ENCODE measurements at places on chromosomes 16 and 17.

GRCh38 chr16:6558661-6559060 is 774.0 kb upstream of the RBFOX1 start:
- no peak for DNase-seq

DNA sequence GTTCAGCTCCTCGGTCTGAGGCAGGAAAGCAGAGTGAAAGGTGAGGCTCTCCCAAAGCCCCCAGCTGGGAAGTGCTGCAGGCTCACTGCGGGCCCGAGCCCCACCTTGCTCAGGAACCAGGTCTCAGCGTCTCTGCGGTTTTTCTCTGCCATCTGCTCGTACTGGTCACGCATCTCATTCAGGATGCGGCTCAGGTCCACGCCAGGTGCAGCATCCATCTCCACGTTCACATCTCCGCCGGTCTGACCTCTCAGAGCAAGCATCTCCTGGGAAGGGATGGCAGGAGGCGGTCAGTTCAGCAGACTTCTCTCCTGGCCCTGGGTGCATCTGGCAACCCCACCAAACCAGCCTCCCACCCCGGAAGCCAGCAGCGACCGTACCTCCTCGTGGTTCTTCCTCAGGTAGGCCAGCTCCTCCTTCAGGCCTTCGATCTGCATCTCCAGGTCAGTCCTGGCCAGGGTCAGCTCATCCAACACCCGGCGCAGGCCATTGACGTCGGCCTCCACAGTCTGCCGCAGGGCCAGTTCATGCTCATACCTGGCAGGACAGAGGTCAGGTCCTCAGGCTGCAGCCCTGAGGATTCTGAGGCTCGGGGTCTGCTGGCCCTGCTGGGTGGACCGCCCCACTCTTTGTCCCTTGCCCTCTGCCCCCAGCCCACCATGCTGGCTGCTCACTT is 1.5 kb downstream of the KRT16 start:
- DNase-seq, result no peak

GRCh38 chr17:66537502-66537901 is 235.1 kb downstream of the PRKCA start:
- DNase-seq, result no peak

DNA sequence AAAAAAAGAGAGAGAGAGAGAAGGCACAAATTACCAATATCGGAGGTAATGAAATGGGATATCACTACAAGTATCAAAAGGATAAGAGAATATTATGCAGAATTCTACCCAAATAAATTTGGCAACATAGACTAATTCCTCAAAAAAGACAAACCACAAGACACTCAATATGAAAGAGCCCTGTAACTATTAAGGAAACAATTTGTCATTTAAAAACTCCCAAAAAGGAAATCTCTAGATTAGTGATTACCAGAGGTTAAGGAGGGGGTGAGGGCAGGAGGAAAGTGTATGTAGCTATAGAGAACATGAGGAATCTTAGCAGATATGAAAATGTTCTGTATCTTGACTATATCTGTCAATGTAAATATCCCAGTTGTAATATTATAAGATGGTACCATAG is 54.0 kb downstream of the CFDP1 start:
- DNase-seq, result no peak

DNA sequence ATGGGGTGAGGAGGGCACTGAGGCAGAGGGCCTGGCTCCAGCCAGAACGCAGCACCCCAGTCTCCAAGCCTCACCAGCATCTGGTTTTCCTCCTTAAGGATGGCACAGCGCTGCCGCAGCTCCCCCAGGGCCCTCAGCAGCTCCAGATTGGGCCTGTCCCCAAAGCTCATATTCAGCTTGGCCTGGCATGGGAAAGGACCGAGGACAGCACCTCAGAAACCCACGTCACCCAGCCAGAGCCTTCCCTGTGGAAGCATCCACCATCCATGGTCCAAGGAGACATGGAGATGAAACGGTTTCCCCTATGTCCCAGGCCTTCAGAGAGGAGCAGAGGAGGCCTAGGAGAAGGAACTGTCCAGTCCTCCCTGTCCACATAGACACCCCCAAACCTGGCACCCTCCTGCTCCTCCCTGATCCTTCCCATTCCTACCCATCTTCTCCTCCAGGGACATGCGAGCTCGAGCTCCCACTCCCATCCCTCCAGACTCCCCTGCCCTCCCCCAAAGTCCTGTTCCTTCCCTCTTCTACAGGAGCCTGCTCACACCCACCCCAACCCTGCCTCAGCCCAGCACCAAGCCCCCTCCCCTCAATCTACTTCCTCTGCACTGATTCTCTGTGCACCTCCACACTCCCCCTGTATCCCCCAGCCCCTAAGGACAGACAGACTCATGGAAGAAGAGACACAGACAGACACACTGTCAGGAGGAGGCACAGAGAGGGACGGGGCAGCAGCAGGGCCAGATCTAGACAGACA is 1.8 kb downstream of the TSPOAP1 start:
- no peak for DNase-seq

DNA sequence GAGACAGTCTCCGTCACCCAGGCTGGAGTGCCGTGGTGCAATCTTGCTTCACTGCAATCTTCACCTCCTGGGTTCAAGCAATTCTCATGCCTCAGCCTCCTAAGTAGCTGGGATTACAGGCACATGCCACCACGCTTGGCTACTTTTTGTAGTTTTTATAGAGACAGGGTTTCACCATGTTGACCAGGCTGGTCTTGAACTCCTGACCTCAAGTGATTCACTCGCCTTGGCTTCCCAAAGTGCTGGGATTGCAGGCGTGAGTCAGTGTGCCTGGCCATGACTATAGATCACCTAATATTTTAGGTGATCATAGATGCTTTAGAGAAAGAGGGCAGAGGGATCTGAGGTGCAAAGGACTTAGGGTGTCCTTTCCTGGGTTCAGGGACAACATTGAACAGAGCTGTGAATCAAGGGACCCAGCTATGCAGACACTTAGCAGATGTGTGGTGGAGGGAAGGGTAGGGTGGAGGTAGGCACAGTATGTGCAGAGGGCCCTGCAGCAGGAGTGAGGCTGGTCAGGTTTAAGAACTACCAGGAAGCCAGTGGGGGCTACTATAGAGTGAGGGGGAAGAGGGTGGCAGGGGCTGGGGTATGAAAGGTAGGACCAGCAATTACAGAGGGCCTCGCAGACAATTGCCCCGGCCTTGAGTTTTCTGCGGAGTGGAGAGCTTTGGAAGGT is 116.5 kb downstream of the CMIP start:
- no peak for DNase-seq

DNA sequence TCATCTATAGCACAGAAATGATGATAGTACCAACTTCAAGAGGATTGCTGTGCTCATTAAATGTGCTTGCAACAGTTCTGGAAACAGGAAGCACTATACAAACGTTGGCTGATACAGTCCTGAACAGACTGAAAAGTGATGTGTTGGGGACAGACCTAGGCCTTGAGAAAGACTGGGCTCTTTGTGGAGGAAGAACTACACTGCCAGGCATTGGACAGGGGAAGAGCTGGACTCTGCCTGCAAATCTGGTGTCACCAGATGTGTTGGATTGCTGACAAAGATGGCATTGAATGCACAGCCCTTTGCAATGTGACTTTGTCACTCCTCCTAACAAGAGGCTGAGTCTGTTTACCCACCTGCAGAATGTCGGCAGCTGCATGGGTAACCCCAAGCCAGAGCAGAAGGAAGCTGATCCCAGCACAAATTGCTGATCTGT is 12.4 kb upstream of the ST6GALNAC2 start:
- no peak for DNase-seq

- DNase-seq, result no peak
These were observed 22.2 kb downstream of the CACNA1G start for GRCh38 chr17:50582741-50583140.

DNA sequence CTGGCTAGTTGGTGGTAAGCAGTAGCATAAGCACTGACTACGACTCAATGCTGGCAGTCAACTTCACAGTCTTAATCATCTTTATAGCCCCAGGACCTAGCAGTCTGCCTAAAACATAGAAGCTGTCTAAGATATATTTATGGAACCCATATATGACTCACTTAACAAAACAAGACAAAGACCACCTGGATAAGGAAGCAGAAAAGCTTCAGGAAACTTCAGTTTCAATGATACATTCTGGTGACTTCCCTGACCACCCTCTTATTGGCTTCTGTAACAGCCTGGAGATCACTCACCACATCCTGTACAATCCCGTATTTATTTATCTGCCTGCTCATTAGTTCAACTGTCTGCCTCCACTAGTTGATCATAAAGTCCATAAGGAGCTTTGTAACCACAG is 95.5 kb downstream of the PMP22 start:
- DNase-seq, result no peak

DNA sequence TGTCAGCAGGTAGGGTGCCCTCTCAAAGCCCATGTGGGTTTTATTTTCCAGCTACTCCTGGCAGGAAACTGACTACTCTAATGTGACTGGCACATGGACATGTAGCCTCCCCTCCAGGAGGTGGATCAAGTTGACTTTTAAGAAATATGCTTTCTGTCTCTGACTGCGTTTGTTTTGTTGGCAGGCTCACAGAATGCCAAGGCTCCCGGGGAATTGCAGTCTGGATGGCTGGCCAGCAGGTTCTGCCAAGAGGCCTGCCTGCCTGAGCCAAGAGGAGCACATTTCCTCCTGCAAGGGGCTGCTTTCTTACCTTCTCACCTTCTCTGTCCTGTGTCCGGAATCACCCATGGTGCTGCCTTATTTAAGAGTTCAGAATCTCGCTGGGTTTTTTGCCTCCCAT is 217.3 kb upstream of the ERCC4 start:
- no peak for DNase-seq

GRCh38 chr16:27214084-27214961 is 11.0 kb downstream of the KDM8 start:
- DNase-seq, result no peak

- DNase-seq, result peak; percentile 20
These were observed 652 bp downstream of the ARL5C start for GRCh38 chr17:39165178-39165840.

DNA sequence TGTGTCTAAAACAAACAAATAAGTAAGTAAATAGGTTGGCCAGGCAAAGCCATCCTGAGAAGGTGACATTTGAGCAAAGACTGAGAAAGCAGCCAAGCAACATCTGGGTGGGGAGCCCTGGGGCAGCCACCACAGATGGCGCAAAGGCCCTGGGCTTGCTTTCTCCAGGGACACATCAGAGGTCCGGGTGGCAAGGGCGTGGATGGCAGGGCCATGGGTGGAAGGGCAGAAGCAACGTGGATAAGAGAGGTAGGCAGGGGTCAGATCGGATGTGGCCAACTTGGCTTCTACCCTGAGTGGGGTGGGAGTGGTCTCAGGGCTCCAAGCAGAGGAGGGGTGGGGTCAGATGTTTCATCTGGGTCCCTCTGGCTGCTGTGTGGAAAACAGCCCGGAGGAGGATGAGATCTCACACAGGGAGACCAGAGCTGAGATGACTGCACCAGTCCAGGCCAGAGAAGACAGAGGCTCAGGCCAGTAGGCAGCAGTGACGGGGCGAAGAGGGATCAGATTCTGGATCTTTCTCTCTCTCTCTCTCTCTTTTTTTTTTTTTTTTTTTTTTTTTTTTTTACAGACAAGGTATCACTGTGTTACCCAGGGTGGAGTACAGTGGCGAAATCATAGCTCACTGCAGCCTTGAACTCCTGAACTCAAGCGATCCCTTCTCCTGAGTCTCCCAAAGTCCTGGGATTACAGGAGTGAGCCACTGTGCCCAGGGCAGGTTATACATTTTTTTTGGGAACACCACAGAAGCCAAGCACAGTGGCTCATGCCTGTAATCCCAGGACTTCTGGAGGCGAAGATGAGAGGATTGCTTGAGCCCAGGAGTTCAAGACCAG is 6.1 kb upstream of the SPN start:
- no peak for DNase-seq

DNA sequence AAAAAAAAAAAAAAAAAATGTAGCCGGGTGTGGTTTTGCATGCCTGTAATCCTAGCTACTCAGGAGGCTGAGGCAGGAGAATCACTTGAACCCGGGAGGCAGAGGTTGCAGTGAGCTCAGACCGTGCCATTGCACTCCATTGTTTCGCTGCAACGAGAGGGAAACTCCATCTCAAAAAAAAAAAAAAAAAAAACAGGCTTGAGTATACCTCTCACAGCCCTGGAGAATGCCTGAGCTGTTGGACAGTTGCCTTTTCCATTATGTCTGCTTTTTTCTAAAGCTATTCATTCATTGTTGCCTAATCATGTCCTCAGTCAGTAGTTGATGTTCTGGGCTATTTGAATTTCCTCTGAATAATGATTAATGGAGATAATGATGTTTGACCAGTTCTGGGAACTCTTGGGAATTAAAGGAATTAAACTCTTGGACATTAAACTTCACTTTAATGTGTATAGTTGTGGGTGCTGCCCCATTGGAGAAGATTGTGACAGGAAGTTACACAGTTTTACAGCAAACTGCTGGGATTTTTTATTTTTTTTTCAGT is 11.8 kb downstream of the HMOX2 start:
- DNase-seq, result no peak

GRCh38 chr16:49608779-49609178 is 235.2 kb downstream of the C16orf78 start:
- DNase-seq, result no peak

- DNase-seq, result no peak
These were observed 6.6 kb downstream of the HSD11B2 start for GRCh38 chr16:67437513-67437912.

- no peak for DNase-seq
These were observed 153.3 kb downstream of the C16orf78 start for GRCh38 chr16:49526860-49527365.

GRCh38 chr16:47127541-47127940 is 16.2 kb downstream of the NETO2 start:
- no peak for DNase-seq

DNA sequence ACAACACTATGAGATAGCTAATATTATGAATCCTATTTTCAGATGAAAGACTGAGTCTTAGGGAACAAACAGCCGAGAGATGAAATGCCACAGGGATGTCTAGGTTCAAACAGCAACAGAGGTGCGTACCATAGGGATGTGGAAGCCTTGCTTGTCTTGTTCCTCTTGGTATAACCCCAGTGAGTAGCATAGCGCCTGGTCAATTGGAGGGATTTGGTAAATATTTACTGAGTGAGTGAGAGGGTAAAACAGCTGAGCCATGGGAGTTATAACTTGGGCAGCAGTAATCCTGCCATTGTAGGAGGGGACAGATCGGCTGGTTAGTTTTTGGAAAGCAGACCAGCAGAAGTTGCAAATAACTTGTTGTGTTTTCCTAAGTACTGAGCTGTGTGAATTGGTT is 80.2 kb downstream of the WWOX start:
- DNase-seq, result no peak

DNA sequence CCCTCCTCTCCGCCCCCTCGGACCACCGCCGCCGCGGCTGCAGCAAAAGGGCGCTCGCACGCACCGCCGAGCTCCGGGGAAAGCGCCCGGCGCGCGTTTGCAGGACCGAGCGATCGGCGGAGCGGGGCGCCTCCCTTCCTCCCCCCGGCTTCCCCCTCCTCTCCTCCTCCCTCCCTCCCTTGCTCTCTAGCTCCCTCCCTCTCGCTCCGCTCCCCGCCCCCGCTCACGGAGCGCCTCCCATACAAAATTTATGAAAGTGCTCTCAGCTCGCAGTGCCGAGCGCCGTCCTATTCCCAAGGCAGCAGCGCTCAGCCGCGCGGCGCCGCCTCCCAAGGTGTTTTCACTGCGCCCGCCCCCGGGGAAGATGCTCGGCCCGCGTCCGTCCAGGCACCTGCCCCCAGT is at the start of gene RTN4RL1:
Gene RTN4RL1 (minus strand): TSS at position 115 of the 402 bp plus-strand sequence. CDS start 469 bp downstream, outside the sequence.
- peak; percentile 59 for DNase-seq

GRCh38 chr16:26727848-26728247 is 338.9 kb upstream of the C16orf82 start:
- no peak for DNase-seq

- peak; percentile 81 for DNase-seq
These were observed at the start of gene RAI1 for GRCh38 chr17:17681187-17681743. RAI1 (plus strand) TSS chr17:17681458; CDS start chr17:17792949, 111,491 bp downstream.

Data from stimulated activated naive CD8-positive, alpha-beta T cell treated with anti-CD3 and anti-CD28 coated beads, Interleukin-15, Interleukin-2, amounts not matched to agents 100 U/mL and 50 U/mL, for 24 hours (primary cell).